ENCODE measurements at places on chromosomes 11 and 22.

GRCh38 chr11:76835036-76835435 is 25.7 kb upstream of the ACER3 start:
- DNase-seq: no peak

DNA sequence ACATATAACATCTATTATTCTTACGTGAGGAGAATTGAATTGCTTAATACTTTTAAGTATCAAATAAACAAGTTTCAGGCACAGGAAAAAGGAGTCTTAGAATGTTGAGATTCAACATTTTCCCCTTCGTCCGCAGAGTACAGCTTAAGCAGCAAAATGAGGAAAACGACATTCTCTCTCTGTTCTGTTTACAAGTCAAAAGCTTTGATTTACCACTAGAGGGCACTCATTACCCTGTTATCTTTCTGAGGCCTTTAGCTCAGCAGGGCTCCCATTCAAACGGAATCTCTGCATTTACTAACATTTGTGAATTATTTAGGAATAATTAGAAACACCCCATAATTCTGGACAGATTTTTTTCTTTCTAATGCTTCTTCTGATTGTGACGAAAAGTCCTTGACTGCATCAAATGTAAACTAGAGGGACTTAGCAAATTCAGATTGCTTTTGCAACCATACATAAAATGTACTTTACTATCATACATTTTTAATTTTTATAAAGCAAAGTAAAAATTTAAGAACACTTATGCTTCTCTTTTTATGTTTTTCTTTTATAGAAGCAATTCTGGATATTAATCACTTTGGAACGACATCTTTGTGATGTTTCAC is 75.0 kb downstream of the JRKL start:
- no peak for DNase-seq

DNA sequence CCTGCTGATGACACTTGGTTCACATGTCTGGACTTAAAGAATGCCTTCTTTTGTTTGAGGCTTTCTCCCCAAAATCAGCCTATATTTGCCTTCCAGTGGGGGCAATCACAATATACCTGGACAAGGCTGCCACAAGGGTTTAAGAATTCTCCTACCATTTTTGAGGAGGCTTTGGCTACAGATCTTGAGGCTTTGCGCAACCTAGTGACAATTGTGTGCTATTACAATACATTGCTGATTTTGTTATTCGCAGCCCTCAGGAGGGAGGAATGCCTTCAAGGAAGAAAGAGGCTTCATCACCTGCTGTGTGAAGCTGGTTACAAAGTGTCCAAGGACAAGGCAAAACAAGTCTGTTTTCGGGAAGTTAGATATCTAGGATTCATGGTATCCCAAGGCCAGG is 50.8 kb upstream of the OR4C15 start:
- DNase-seq: no peak

GRCh38 chr11:62144641-62145255 is 20.9 kb downstream of the INCENP start:
- peak; percentile 2 for DNase-seq

DNA sequence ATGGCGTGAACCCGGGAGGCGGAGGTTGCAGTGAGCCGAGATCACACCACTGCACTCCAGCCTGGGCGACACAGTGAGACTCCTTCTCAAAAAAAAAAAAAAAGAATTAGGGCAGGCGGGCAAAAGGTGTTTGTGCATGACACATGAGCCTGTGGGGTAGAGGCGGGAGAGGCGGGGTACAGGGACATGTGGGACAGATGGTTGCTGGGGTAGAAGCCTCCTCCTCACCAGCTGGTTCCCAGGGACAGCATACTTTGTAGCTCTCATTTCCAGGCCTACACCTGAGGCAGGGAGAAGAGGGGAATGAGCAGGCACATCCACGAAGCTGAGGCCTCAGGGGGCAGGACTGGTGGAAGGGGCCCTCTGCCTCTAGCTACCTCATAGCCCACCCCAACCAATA is 23.7 kb downstream of the YWHAH start:
- no peak for DNase-seq

DNA sequence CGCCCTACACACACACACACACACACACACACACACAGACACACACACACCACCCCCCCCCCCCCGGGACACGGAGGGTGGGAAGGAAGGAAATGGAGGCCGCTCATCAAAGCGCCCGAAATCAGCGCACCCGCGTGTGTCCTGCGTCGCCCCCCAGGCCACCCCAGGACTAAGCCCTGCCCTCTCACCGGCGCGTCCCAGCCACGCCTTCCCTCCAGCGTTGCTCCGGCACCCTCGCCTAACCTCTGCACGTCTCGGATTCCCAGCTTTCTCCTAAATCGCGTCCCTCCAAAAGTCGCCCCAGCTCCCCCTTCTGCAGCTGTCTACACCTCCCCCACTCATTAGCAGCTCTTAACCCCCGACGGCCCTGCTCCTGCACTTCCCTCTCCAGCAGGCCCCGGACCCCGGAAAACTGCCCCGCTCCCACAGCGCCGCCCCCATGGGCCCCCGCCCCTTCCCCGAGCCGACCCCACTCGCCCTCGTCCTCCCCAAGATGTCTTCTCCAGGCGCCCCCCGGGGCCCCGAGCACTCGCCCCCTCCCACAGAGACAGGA is 557 bp downstream of the PACSIN2 start:
- peak; percentile 22 for DNase-seq

DNA sequence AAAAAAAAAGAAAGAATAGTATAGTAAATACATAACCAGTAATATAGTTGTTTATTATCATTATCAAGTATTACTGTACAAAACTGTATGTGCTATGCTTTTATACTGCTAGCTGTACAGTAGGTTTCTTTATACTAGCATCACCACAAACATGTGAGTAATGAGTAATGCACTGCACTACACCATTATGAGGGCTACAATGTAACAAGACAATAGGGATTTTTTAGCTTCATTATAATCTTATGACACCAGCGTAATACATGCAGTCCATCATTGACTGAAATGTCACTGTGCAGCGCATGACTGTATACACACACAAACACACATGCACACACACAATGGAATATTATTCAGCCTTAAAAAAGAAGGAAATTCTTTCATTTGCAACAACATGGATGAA is 111.5 kb upstream of the ZBED5 start:
- DNase-seq: no peak

DNA sequence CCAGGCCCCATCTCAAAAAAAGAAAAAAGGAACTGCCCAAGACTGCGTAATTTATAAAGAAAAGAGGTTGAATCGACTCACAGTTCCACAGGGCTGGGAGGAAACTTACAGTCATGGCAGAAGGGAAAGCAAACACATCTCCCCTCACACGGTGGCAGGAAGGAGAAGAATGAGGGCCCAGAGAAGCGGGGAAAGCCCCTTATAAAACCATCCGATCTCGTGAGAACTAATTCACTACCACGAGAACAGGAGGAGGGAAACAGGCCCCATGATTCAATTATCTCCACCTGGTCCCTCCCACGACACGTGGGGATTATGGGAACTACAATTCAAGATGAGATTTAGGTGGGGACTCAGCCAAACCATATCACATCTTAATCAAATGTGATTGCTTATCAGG is 82.2 kb downstream of the BUD13 start:
- no peak for DNase-seq

GRCh38 chr11:93988455-93988854 is 32.7 kb upstream of the HEPHL1 start:
- DNase-seq: no peak

DNA sequence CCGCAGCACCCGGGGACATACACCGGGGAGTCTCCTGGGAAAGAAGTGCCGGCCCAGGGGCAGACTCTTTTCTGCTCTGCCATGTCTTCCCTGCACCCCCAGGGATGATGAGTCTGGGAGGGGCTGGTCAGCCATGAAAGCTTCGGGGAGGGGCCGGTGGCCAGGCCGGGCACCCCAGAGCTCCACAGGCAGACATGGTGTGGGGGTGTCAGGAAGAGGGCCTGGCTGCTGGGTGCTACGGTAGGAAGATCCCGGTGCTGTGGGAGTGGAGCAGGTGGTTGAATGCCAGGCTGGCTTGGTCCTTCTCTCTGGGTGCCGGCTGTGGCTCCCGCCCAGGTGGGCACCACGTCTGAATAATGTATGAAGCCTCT is 17.4 kb downstream of the LSP1 start:
- no peak for DNase-seq

GRCh38 chr11:107848345-107848744 is 10.2 kb downstream of the SLC35F2 start:
- no peak for DNase-seq

DNA sequence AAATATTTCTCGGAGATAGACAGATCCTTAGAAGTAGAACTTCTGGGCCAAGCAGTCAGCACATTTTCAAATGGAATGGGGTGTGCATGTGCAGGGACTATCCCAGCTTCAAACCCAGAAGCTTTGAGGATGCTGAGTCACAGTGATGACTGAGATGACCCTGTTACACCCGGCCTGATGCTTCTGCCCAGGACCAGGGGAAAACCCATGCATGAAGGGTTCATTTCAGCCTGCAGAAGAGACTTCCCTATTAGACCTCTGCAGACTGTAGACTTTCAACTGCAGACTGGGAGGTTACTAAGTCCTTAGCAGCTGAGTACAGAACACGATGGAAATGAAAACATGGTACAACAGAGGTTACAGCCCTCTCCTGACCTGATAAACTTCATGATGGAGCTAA is 3.6 kb upstream of the OR2AT4 start:
- DNase-seq: no peak

DNA sequence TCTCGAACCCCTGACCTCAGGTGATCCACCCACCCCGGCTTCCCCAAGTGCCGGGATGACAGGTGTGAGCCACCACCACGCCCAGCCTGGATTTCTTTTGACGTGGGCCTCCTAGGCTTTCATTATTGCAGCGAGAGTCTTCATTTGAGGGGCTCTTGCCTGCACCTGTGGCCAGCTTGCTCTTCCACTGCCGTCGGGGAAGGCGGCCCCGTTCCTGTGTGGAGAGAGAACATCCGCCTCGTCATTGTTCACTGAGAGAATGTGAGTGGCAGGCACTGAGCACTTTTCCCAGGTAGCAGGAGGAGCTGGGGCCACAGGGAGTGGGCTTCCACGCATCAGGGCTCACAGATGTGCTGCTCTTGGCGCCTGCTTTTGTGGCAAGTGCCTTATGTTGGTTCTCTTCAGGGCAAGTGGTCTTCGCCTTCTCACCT is 365.0 kb downstream of the TBC1D22A start:
- DNase-seq: no peak
